ENCODE measurements at places on chromosomes 16 and 17. TPM values are rescaled to one million over a fixed set of nuclear protein-coding genes. Genes with fewer than 3 reads are reported as not detected.
A peak's percentile ranks its signal among the peaks of the same experiment; 100 is the strongest.

GRCh38 chr16:73050201-73051099 is 2.5 kb upstream of the ZFHX3 start:
- peak; percentile 64 for DNase-seq

The PGP gene
- total RNA-seq, result 5.6 TPM

DNA sequence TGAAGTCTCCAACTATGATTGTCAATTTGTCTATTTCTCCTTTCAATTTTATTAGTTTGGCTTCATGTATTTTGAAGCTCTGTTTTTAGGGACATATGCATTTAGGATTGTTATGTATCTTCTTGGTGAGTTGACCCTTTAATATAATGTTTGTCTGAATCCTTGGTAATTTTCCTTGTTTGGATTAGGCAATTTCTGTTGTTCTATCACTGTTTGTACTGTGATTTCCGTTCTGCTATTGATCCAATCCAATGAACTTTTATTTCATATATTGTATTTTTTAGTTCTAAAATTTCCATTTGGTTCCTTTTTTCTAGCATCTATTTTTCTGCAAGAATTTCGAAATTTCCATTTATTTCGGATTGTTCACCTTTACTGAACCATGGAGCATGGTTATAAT is 31.0 kb downstream of the RAB11FIP4 start:
- no peak for DNase-seq

- no peak for DNase-seq
Measured at GRCh38 chr16:21937336-21937829, 15.8 kb upstream of the UQCRC2 start.

The TRAPPC1 gene
- 61.9 TPM for total RNA-seq

The KIF2B gene
- total RNA-seq, result not detected

The HOXB5 gene
- total RNA-seq, result 2.1 TPM

All from fibroblast of lung (primary cell).